Stimulated activated CD4-positive, alpha-beta T cell treated with anti-CD3 and anti-CD28 coated beads, Interleukin-15, amount 100 ng/mL, for 1 hour (primary cell): ENCODE measurements at places on chromosomes 3 and 15.

GRCh38 chr3:39260957-39261356 lies 18.9 kb downstream of the CX3CR1 start:
- no peak for DNase-seq

GRCh38 chr15:25947323-25948314 lies 84.5 kb upstream of the ATP10A start:
- DNase-seq, result no peak

GRCh38 chr3:103083848-103084631 lies 649.2 kb downstream of the ZPLD1 start:
- no peak for DNase-seq

- no peak for DNase-seq
Measured at GRCh38 chr3:141552440-141552991, 65.7 kb downstream of the RASA2 start.

- no peak for DNase-seq
Measured at GRCh38 chr3:140906785-140907184, 34.9 kb upstream of the SLC25A36 start.

DNA sequence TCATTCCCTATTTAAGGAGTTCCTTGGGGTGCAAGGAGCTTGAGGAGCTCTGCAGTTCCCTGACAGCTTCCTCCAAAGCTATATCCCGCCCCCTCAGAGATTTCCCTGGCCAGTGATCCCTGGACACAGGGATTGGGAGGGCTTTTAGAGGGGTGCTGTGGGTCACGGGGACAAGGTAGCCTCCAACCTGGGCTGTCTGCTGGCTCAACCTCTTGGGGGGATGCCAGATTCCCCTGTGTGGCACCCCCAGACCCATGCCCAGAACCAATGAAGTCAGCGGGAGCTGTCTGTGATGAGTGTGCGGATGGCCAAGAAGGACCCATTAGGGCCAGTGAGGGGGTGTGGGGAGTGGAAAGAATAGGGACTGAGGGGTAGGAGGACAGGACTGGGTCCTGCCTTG lies 21.0 kb upstream of the ATP2B2 start:
- DNase-seq, result no peak
